ENCODE measurements at places on chromosomes 7 and 10.

- no peak for DNase-seq
Observed at GRCh38 chr7:129008645-129009414, 46.1 kb downstream of the TNPO3 start.

DNA sequence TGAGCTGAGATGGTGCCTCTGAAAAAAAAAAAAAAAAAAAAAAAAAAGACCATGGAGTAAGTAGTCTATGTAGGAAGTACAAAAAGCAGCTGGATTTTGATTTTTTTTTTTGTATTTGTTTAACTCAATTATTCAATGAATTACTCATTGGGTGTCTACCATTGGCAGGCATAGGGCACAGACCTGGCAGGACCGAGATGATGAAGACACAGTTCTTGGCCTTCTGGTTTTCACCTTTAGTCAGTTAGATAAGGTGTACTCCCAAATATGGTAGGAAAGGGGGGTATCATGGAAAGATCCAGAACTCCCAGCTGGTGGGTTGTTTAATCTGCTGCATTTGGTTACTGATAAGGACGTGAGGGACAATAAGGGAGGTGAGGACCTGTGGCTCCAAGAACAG is 97.1 kb upstream of the NMT2 start:
- DNase-seq, result no peak

- peak; percentile 21 for DNase-seq
Observed at GRCh38 chr7:140326116-140326928, 72.0 kb downstream of the SLC37A3 start.

DNA sequence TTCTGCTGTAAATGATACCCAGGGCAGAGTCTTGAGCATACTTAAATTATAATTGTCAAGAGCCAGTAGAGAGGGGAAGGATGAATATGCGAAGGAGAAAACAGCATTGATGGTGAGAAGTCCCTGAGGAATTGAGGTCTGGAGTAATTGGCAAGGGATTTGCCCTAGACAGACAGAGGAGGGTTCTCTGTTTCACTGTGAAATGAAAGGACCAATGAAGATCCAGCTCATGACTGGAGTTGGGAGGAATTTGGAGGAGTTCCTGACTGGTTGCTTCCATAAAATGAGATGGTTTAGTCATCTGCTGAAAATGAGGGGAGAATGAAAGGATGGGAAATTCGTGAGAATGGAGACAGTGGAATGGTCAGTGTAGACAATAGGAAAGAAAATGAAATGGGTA is 6.8 kb downstream of the PRPF18 start:
- no peak for DNase-seq

DNA sequence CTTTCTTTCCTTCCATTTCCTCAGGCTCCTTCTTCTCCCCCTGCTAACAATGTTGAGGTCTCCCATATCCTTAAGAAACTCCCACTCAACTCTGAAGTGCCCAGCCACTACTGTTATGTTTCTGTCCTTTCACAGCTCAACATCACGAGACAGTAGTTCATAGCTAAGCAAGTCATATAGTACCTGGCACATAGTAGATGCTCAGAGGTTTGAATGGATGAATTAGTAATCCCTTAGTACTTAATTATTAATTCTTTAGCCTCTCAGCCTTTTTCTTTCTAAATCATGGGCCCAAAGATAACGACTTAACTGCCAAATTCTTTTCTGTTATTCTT is 22.6 kb downstream of the CSGALNACT2 start:
- DNase-seq, result no peak

- DNase-seq, result no peak
Observed at GRCh38 chr7:138945154-138945553, 36.0 kb downstream of the KIAA1549 start.

DNA sequence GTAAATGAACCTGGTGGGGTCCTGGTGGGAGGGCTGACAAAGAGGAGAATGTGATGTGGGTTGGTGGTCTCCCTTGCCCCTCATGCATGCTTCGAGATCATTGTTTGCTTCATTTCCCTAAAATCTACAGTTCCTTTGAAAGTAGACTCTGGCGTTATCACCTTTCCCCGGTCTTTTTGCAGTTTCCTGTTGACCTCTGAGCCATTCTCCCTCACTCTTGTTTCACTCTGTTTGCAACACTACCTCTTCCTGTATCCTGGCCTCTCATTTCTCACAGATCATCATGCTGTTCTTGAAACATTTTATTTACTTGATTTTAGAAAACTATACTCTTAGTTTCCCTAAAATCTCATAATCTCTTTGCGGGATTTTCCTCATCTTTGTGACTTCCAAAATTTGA is 179.8 kb downstream of the WNT2 start:
- DNase-seq, result no peak

DNA sequence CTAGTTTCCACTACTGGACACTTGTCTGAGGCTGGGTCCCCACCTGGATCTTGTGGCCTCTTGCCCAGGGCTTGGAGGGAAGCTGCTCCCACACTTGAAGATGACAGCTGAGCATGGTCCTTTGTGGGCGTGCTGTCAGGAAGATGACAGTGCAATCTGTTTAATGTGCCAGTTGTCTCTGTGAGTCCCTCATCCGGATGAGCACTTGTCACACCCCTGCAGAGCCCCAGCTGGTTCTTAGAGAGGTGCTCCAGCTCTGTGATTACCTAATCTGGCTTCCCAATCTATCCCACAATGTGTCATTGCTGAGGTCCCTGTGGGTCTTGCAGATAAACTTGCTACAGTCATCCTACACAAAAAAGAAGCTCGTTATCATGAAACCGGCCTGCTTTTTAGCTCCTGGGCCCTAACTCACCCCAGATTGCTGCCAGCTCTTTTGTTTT is 34.8 kb upstream of the CCSER2 start:
- peak; percentile 94 for DNase-seq

GRCh38 chr10:74255888-74256357 is 104.9 kb downstream of the ADK start:
- no peak for DNase-seq

DNA sequence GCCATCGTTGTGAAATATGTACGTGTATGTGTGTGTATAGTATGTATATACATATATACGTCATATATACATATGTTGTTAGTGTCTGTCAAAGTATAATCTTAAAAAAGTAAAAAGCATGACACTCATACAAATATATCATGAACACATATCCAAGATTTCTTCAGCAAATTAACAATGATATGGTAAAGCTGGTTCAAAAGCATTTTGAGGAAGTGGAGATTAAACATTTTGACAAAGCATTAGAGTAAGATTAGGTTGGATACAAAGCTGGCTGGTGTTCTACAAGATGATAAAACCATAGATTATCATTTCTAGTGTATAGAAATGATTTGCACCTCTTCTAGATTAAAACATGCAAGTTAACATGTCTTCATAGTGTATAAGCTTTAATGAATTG is 771 bp upstream of the NUDCD3 start:
- DNase-seq, result no peak

DNA sequence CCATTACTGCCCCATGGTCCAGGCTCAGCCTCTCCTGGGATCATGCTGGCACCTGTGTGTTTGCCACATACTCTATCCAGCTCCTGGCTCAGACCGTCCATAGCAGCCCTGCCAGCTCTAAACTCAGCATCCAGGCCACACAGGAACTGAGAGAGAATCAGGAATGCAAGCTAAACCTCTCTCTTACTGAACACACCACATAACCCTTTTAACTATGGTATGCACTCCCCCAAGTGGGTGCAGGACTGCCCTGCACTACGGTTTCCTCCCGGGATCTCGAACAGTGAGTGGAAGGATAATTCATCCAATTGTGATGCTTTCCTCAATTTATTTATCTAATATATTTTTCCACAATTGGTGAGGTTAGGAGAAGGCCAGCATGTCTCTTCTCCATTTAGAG is 17.1 kb upstream of the ZNF800 start:
- DNase-seq, result no peak

DNA sequence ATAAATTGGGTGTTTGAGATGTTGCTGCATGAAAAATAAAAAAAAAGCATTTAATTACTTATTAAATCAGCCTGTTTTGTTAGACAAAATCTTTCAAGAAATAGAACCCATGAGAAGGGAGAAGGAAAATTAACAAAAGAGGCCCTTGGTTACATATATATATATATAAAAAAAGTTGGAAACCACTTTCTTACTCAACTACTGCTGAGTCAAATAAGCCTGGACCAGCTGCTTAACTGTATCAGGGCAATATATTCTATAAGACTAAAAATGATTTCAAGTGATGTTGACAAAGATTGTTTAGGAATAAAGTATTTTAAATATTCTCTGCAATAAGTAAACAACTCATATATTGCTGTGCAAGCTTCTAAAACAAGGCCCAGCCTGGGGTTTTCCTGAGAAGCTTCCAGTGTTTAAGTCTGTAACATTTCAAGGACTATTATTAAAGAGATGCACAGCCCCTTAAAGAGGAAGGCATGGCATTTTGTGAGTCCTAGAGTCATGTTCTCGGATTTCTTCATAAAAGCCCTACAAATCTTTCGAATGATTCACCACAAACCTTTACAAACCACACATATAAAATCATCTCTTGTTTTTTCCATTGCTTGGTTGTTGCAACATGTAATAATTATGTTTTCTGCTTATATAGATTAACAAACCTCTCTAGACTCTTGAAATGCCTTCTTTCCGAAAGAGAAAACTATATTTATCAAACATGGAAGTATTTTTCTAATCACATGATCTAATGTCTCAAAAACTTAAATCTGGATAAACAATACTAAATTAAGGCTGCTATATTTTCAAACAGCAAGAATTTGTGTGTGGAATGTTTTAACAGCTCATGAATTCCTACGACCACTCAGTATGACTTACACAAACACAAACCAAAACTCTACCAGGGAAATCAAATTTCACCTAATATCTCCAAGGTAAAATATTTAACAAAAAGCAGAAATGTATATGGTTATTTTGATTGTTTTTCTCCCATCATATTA is 14.3 kb downstream of the JAZF1 start:
- no peak for DNase-seq

GRCh38 chr10:126387041-126387921 is 996 bp downstream of the ADAM12 start:
- no peak for DNase-seq

- DNase-seq, result no peak
Observed at GRCh38 chr10:44418637-44419036, 33.7 kb upstream of the CXCL12 start.

- DNase-seq, result no peak
Observed at GRCh38 chr10:94149702-94150101, 156.0 kb downstream of the PLCE1 start.

GRCh38 chr7:38682606-38683005 is 51.4 kb upstream of the AMPH start:
- DNase-seq, result no peak

GRCh38 chr10:108689891-108690290 is 1233.4 kb downstream of the XPNPEP1 start:
- no peak for DNase-seq

DNA sequence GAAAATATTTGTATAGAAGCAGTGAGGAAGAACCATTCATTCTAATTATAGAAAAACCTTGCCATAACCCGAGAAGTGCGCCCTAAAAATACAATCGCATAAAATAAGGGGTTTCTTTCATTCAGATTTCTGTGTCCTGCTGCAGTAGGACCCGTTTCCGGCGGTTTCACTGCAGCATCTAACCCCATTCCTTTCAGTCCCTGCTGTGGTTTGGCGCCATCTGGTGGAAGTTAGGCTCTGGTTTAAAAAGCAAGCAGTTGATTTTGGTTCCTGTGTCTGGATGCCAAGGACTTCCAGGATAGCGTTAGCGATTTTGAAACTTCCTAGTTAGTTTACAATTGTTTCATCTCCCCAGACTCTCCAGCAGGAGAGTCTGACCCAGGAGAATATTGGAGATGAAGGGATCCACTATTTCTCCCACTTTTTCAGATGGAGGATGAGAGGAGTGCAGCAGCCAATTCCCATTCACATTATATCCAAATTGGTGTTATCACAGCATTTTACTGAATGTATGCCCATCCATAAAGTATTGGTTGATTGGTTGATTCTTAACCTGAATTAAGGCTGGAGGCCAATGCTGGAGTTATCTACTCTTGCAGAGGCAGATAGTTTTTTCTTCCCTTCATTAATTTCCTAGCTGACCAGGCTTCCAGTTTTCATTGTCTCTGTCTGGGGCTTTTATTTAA is 128.8 kb upstream of the CACNA2D1 start:
- peak; percentile 65 for DNase-seq

DNA sequence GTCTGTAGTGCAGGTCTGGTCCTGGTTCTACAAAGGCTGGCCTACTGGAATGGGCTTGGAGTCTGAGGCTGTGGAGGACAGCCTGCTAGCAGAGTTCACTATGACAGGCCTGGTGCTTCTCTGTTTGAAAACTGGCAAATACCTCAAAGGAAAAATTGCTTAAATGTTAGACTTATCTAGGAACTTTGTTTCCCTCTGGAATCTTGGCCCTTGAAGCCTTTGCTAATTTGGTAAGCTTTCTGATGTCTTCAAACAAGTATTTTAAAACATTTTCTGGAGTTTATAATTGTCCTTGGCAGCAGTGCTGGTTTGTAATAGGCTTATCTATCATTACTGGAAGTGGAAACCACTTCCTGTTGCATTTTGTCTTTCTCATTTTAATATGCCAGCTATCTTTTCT is 139.7 kb downstream of the TMEM26 start:
- DNase-seq, result peak; percentile 33

- DNase-seq, result no peak
Observed at GRCh38 chr10:68310531-68310930, 21.3 kb upstream of the HNRNPH3 start.

DNA sequence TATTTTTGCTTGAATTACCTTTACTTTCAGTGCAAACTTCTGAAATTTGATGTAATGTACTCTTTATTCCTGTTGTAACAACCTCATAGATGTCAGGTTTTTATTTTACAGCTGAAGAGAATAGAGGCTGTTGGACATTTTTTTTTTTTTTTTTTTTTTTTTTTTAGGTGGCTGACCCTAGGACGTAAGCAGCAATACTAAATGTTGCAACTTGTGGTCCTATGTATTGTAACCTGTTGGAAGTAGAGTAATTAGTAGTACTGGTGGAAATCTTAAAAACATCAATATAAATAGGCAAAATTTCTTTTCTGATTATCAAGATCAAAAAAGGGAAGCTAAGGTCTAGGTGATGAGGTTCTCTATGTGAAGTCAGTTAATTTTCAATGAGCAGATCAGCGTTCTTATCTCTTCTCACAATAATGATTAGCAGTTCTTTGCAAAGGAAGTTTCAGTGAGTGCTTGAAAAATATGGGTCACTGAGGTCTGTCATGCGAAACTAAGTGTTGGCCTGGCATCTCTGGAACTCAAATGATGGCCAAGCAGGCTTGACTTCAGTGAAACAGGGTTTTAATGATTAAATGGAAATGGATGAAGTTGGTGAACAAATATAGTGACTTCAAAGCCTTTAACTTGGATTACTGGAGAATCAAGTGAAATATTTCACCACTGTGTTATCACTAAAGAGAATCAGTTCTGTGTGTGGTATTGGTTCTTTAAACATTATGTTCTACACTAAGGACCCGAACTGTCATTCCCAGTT is 42.7 kb downstream of the BICC1 start:
- no peak for DNase-seq
